ENCODE measurements at places on chromosomes 2 and 18. TPM values are rescaled to one million over a fixed set of nuclear protein-coding genes. Genes with fewer than 3 reads are reported as not detected.

Gene MSTN
- total RNA-seq: not detected

- H3K4me1 ChIP-seq: peaks cover 23% of the 10 kb centered on the region
- no peaks in the 10 kb centered on the region for H3K36me3 ChIP-seq
- DNase-seq: no peak
- H3K4me3 ChIP-seq: no peak overlapping the region
- no peaks in the 10 kb centered on the region for H3K27me3 ChIP-seq
These were observed 57.6 kb downstream of the EPHA4 start for GRCh38 chr2:221514305-221515040.

Gene ITGA6
- total RNA-seq: 7.7 TPM

GRCh38 chr18:1302861-1303260 lies 398.2 kb downstream of the ADCYAP1 start:
- peaks cover 15% of the 10 kb centered on the region for H3K27me3 ChIP-seq
- H3K4me3 ChIP-seq: no peak overlapping the region
- no peaks in the 10 kb centered on the region for H3K36me3 ChIP-seq
- no peak overlapping the region for H3K27ac ChIP-seq
- DNase-seq: no peak

Gene MEP1B
- total RNA-seq: 0.26 TPM

DNA sequence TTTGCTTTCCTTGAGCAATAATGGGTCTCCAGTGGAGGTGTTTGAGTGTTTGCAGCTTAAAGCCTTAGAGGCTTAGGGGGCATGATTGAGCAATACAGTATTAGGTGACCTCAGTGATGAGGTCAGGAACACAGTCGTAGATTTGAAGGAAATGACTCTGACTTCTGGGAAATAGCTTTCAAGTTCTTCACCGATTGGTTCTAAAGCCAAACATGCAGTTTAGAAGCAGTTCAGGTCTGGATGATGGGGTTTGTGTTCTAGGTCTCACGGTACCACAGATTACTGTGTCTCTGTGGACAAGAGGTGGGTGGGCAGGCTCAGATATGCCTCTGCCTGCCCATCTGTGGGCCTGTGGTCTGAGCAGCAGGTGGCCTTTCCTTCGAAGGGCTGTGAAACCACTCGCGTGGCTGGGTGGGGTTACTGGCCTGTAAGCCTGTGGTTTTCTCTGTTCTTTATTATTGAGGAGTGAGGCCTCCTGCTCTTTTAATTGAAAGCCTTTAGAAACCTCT lies 7.8 kb downstream of the MTHFD2 start:
- no peak for DNase-seq
- no peak overlapping the region for H3K4me3 ChIP-seq
- peaks cover 13% of the 10 kb centered on the region for H3K4me1 ChIP-seq
- no peaks in the 10 kb centered on the region for H3K27me3 ChIP-seq
- H3K27ac ChIP-seq: no peak overlapping the region

DNA sequence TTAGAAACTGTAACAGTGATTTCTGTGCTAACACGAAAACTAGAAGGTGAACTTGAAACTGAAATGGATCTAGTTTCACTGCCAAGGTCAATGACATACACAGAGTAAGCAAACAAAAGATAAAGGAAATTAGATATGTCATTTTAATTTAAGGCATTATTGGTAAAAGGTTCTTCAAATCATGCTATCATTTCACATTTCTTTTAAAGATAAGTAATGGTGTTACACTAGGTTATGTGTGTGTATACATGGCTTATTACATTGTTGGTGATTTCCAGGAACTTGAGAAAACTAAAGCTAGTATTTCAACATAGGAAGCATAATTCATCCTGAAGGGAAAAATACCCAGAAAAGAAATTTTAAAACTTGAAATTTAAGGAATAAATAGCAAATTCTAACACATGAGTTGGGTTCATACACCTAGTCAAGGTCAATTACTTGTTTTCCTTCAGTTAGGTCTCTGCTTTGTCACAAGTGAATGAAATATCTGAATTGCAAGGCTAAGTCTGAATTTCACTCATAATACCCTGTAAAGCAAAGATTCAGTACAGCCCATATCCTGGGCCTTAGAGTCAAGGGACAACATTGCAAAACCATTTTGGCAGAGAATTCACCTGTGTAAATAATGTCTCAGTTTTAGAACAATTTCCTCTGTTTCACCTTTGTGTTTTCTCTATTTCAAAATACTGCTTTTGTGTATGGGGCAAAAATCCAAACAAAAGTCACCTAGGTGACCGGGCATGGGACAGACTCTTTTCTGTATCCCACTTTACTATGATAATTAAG lies 141.6 kb downstream of the SRBD1 start:
- no peak for DNase-seq
- H3K4me3 ChIP-seq: no peak overlapping the region
- H3K27me3 ChIP-seq: no peaks in the 10 kb centered on the region
- no peaks in the 10 kb centered on the region for H3K4me1 ChIP-seq

Gene UGT1A4
- total RNA-seq: 0.11 TPM

DNA sequence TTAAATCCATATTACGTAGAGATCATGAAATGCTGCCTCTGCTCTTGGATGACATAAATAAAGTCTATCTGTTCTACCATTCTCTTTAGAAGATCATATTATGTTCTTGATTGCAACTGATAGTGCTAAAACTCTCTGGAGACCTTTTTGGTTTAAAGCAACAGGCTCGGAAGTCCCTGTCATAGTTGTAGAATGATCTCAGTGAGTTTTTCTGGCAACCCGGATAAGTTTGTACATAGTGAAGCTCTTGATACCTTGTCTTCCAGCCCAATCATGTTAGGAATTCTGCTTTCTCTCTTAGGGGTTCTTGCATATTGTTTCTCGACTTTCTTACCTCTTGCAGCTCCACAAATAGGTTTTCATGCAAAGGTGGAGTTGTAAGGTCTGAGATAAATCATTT lies 156.1 kb downstream of the TTC27 start:
- H3K27me3 ChIP-seq: no peaks in the 10 kb centered on the region
- no peak for DNase-seq
- no peak overlapping the region for H3K4me3 ChIP-seq

- no peak overlapping the region for H3K27ac ChIP-seq
- DNase-seq: peak; percentile 37
- H3K36me3 ChIP-seq: no peaks in the 10 kb centered on the region
- no peak overlapping the region for H3K4me3 ChIP-seq
- no peaks in the 10 kb centered on the region for H3K27me3 ChIP-seq
These were observed 34.5 kb upstream of the RAB31 start for GRCh38 chr18:9673296-9674251.
